Fibroblast of skin of back (primary cell): ENCODE measurements at places on chromosomes 3 and 15.

GRCh38 chr3:30974071-30974470 lies 79.6 kb upstream of the GADL1 start:
- no peak for DNase-seq

- DNase-seq, result peak; percentile 81
Measured at GRCh38 chr3:120469440-120469839, 18.6 kb upstream of the FSTL1 start.

GRCh38 chr3:88033079-88033478 lies 25.7 kb downstream of the CGGBP1 start:
- no peak for DNase-seq

DNA sequence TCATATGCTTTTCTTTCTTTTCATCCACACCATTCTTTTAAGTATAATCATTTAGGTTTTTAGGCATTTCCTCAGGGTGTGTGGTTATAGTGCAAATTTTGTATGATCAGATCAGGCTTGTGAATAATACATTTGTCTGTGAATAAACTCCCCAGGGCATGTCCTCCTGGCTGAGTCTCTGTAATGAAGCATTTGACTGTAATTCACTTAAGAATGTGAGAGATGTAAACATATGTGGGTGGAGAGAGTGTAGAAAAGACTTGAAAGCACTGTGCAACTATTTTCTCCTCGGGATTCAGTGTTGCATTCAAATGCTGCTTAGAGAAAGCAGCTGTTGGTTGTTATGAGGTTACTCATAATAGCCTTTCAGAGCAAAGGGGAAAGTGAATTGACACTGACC lies 996.5 kb downstream of the TUSC7 start:
- peak; percentile 91 for DNase-seq

GRCh38 chr3:39000008-39000450 lies 51.7 kb downstream of the SCN11A start:
- DNase-seq, result peak; percentile 64

DNA sequence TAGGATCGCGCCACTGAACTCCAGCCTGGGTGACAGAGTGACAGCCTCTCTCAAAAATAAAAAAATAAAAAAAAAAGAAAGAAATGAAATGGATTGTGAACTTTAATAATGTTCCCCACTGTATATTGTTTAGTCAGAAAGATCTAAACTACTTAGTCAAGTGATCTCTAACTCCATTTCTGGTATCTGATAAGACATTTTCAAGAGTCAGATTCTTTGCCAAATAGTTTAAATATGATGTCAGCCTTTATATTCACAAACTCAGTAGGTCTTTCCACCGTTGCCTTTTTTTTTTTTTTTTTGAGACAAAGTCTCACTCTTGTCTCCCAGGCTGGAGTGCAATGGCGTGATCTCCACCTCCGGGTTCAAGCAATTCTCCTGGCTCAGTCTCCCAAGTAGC lies 29.0 kb upstream of the OSBPL11 start:
- DNase-seq, result peak; percentile 43

GRCh38 chr3:185825639-185826481 lies 1.0 kb upstream of the IGF2BP2 start:
- DNase-seq, result peak; percentile 51

GRCh38 chr3:48226939-48227338 lies 3.6 kb downstream of the CAMP start:
- DNase-seq, result no peak

GRCh38 chr3:196138482-196139254 lies 56.8 kb upstream of the TFRC start:
- DNase-seq, result peak; percentile 17

- no peak for DNase-seq
Measured at GRCh38 chr3:135694142-135694541, 271.4 kb upstream of the PPP2R3A start.

- no peak for DNase-seq
Measured at GRCh38 chr3:54137311-54137710, 15.0 kb downstream of the CACNA2D3 start.

GRCh38 chr3:104870276-104870675 lies 496.4 kb upstream of the ALCAM start:
- no peak for DNase-seq

GRCh38 chr3:170361711-170362110 lies 4.2 kb downstream of the SKIL start:
- DNase-seq, result no peak

DNA sequence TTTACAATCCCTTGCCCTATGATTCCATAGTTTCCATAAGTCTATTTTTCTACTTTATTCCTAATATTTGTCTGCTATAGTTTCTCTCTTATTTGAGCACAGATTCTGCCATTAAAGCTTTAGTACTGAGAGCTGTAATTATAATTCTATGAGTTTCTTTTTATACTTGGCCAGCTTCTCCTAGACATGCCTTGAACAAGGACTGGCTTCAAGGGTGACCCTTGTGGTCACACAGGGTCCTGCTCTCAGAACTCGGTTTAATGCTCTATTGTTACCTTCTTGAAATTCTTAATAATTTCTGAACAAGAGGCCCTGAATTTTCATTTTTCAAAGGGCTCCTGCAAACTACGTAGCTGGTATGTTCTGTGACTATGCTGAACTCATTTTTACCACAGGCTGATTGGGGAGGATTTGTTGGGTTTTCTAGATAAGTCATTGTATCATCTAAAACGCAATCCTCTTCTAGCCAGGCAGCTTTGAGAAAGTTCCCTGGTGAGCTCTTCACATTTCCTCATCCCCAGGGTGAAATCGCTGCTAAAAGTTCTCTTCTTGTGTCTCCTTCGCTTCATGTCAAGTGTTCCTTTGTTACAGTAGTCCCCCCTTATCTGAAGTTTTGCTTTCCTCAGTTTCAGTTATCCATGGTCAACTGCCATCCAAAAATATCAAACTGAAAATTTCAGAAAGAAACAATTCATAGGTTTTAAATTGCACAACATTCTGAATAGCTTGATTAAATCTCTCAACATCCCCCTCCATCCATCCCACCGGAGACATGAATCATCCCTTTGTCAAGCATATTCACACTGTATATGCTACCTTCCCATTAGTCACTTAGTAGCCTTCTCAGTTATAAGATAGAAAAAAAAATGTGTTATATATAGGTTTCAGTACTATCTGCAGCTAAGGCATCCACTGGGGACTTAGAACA lies 12.6 kb upstream of the PLCL2 start:
- peak; percentile 63 for DNase-seq

- peak; percentile 19 for DNase-seq
Measured at GRCh38 chr3:183381179-183381578, 47.2 kb downstream of the MCF2L2 start.

DNA sequence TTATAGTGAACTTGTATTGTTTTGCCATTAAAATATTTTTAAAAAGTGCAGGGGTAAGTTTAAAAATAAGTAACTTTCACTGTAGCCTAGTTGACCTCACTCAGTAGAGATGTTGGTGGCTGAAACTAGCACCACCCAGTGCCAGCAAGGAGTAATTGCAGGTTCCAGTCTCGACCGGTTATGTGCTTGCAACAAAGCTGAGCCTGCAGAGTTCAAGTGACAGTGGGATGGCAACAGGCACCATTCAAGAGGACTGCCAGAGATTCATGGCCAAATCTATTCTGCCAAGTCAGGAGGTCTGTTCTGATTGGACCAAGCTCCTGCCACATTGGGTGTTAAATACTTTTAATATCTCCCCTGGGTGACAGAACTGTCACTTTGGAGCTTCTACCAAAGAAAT lies 2.7 kb downstream of the ADAMTS7 start:
- DNase-seq, result peak; percentile 48

DNA sequence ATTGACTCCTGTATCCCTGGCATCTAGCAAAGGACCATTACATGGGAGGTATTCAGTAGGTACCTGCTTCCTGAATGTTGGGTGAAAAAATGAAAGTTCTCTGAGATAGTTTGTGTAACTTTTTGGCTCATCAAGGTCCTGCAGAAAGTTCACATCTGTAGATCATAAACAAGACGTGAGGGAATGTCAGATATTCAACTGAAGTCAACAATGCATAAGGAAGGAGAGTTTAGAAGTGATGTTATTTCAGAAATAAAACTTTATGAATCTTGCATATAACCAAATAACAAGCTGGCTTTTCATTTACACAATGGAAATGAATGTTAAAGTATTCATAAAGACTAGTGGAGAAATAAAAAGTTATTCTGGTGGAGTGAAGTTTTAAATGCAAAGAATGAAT lies 73.4 kb upstream of the RBMS3 start:
- no peak for DNase-seq

- no peak for DNase-seq
Measured at GRCh38 chr3:49673121-49673714, 933 bp upstream of the APEH start.

DNA sequence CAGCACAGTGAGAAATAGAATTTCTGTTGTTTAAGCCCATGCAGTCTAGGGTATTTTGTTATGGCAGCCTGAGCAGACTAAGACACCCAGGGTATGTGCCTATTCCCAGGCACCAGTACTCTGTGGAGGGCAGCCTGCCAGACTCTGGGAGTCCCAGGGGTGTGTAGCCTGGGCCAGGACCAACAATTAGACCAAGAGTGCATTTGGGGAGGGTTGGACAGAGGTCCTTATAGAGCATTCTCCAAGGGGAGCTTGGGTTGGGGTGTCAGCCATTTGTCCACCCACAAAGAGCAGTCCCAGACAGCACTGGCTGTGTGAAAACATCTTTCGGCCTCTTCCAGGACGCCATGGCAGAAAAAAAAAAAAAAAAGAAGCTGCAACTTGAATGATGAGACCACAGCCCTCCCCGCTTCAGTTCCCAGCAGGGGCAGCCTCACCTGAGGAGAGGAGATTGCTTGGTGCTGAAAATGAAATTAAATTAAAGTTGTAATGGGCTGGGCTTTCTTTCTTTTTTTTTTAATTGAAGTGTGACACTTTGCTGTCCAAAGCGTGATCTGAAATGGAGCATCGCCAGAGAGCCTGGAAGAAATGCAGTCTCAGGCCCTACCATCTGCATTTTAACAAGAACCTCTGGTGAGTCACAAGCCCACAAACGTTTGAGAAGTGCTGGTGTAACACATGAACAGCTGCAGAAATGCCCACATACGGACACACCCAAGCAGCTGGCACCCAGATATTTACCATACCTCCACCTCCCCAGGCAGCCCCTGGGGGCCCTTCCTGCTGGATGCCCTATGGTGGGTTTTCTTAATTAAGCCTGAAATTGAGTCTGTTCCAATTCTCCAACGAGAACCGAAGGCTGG lies 21.3 kb upstream of the CAV3 start:
- peak; percentile 46 for DNase-seq

DNA sequence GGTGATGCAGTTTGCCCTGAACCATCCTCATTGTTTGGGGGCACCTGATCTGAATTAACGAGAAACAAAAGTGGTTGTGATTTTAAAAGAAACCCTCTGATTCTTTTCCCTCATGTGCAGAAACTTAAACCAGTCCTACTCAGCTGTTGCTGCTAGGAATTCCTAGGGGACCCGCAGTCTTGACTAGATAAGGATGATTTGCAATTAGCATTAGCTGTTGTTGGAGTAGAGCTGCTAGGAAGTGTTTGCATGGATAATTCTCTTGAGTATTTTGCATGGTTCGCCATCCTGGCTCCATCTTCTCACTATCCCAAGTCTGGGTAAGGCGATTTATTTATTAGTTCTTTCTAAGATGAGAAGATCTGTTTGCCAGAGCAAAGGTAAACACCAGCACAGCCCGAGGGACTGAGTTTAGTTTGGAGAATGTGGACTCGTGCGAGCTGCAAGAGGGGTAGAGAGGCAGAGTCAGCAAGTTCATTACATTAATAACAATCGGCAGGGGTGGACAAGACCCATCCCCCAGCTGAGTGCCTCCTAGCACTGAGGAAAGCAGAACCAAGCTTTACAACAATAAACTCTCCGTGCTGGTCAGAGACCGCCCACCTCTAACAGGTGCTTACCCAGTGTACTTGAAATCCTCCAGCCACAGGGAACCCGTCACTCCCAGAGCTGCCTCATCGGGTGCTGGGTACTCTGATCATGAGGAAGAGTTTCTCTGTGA lies 4.1 kb downstream of the FGD5 start:
- no peak for DNase-seq

DNA sequence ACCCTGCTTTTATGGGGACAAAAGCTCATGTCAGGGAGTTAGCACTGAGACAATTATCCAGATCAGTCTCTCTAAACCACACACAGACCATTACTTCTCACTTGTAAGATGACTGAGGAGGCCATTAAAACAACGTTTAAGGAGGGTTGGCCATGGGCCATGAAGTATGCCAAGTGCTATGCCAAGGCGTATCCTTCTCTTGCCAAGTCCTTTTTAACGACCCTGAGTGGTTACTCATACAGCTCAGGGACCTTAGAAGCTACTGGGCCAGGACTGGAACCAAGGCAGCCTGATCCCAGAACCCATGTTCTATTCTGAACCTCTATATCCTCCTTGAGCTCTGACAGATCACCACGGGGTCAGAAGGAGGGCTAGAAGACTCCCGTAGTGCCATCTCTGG lies 50.0 kb downstream of the NMNAT3 start:
- no peak for DNase-seq

- no peak for DNase-seq
Measured at GRCh38 chr3:122530164-122530563, 15.4 kb upstream of the KPNA1 start.

- no peak for DNase-seq
Measured at GRCh38 chr15:70530503-70530902, 232.9 kb downstream of the UACA start.

DNA sequence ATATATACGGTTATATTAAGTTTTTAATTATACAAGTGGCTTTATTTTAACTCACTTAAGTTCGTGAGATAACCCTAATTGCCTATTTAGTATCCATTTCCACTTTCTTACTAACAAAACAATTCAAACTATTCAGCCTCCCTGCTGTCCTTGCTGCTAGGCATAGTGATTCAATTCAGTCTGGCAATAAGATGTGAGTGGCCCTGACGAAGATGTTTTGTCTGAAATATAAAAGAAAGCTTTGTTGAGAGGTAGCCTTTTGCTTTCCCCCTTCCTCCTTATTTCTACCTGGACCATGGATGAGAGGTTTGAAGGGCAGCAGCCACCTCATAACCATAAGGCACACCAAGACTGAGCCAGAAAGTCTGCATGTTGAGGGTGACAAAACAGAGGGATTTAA lies 89.3 kb upstream of the TRIM42 start:
- DNase-seq, result no peak

- no peak for DNase-seq
Measured at GRCh38 chr3:15499536-15499935, 22.0 kb downstream of the COLQ start.

DNA sequence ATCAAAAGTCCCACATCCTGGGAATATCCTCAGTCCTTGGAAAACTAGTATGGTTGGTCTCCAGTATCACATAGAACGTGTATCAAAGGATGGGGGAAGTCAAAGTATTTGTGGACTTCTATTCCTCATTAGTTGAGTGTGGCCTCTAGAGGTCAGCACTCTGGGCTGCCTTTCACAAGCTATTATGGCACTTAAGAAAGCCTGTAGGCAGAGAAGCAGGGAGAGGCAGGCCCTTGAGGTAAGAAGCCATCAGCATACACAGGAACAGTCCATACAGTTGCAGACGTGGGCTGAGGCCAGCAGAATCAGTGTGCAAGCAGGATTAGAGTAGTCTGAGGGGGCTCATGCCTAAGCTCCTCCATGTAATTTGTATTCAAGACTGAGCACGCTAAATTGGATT lies 341.7 kb downstream of the CLSTN2 start:
- DNase-seq, result peak; percentile 3

DNA sequence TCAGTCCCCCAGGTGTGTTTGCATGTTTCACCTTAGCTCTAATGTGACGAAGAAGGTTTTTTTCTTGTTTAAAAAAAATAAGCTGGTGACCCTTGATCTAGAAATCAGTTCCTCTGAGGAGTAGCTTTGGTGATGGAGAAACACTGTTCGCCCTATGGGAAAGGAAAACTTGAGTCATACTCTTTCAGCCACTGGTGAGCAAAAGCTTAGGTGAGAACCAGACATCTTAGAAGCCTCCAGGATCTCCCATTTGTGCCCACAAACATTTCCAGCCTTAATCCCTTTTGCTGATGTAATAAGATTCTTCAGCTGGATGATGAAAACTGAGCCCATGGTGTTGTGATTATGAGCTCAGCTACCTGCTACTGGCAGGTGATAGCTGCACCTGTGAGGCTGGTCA lies 37.8 kb downstream of the SLC27A2 start:
- no peak for DNase-seq
